ENCODE measurements at places on chromosomes 4 and X.

DNA sequence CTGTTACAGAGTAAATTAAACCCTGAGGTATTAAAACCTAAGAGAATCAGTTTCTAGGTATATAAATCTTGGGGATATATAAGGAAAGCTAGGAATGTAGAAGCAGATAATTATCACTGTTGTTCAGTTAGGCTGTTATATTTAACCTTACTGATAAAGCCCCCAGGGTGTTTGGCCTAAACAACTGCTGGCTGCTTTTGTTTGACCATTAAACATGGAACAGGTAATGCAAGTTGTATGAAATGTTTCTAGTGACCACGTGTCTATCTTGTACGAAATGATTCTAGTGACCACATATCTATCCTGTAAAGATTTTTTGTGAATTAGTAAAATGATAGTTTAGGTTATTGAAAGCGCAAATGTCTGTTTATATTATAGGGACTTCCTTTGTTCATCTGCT lies 52.6 kb downstream of the SGMS2 start:
- no peak for DNase-seq

DNA sequence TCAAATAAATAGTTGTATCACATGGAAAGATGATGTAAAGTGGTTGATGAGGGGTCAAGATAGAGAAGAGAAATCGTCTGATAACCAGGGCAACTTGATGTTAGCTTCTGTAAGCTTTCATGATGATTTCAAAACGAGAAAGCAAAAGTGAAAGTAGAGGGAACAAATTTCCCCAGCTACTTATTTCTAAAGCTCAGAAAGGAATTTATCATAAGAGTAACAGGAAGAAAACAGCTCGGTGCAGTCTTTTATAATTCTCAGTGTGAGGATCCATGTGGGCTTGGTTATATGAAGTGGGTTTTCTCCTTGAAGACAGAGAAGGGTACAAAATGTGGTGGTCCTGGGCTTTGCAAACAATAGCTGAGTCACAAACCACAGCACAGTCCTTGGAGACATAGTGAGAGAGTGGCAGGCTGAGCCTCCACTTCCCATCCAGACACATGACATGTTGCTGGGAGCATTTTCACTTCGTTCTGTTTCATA lies 32.1 kb upstream of the GLRA2 start:
- DNase-seq, result no peak

GRCh38 chr4:168021666-168022065 lies 70.7 kb upstream of the ANXA10 start:
- DNase-seq, result no peak

GRCh38 chr4:153348006-153348405 lies 3.5 kb downstream of the MND1 start:
- DNase-seq, result no peak

GRCh38 chr4:156158747-156159146 lies 205.1 kb upstream of the CTSO start:
- DNase-seq, result no peak

GRCh38 chrX:125444659-125445058 lies 125.0 kb downstream of the TEX13C start:
- DNase-seq, result no peak

- DNase-seq, result no peak
Observed at GRCh38 chrX:16842684-16843083, 27.5 kb downstream of the RBBP7 start.

GRCh38 chr4:72974694-72975487 lies 94.6 kb downstream of the COX18 start:
- peak; percentile 21 for DNase-seq

Data from NCI-H774 (cell line).